ENCODE measurements at places on chromosomes 11 and 22.
A peak's percentile ranks its signal among the peaks of the same experiment; 100 is the strongest.

DNA sequence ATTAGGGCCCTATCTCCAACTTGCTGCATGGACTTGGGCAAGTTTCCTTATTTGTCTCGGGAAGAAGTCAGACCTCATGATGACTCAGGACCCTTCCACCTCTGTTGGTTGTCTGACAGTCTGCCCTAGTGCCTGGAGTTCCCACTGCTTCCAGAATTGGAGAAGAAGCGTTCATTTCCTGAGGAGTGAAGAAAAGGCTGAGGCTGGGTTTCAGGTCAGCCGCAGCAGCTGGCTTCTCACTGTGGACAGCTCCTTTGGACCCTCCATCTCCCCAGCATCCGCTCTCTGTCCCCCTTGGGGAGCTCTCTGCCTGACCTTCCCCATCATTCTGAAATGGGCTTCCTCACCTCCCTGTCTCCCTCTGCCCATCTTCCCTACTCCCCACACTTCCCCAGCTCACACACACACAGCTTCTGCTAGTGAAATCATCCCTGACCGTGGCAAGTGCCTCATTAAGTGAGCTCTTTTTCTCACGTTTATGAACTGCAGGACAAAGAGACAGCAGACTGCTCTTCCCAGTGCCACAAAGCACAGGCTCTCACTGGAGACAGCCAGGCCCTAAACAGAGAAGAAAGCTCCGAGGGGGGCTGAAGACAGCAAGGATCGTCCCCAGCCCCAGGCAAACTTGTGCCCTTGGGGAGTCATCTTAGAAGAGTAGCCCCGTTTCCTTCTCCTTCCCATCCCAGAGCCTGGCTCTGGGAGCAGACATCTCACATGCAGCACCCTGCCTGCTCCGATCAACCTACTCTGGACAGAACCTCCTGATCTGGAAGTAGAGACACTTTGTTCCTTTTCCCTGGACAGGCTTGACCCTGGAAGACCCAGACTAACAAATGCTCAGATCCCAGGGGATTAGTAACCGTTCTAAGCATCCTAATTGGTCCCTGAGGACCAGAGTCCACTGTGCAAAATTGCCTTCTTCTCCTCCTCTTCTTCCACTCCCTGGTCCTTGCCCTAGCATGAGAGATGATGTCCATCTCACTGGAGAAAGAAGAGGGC lies 157.9 kb downstream of the FEZ1 start:
- no peak for DNase-seq

GRCh38 chr22:50444663-50445062 lies 30.2 kb downstream of the SBF1 start:
- peak; percentile 14 for DNase-seq

- no peak for DNase-seq
Measured at GRCh38 chr11:132427611-132428010, 1057.2 kb downstream of the NTM start.

- no peak for DNase-seq
Measured at GRCh38 chr11:88827018-88827676, 238.6 kb downstream of the GRM5 start.
